AG10803 (cell line): ENCODE measurements at places on chromosomes 1 and 21.

- DNase-seq = no peak
These were observed 4.9 kb downstream of the LIX1L start for GRCh38 chr1:145952903-145953302.

DNA sequence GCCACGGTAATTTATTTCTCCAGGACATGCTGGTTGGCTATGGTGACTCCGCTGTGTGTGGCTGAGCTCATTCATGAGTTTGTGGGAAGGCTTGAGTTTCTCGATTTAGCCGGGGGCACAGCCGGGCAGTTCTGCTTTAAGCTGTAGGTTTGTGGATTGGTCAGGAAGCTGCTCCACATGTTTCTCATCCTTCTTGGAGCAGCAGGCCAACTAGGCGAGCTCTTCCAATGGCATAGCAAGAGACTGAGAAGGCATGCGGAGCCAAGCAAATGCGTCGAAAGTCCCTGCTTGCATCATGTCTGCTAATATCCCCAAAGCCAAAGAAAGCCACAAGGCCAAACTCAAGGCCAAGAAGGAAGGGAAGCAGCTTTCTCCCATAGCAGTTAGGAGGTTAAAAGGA, 71.6 kb upstream of the GREM2 start:
- peak; percentile 98 for DNase-seq

GRCh38 chr1:38648417-38648816, 211.2 kb downstream of the RRAGC start:
- no peak for DNase-seq

DNA sequence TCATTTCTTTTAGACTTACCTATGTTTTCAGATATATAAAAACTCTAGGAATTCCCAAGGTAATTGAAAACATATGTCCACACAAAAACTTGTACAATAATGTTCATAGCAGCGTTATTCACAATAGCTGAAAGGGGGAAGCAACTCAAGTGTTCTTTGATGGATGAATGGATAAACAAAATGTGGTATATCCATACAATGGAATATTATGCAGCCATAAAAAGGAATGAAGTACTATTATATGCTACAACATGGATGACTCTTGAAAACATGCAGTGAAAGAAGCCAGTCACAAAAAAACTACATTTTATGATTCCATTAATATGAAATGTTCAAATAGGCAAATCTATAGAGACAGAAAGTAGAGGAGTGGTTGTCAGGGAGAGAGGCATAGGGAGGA, 62.2 kb upstream of the WDR26 start:
- no peak for DNase-seq

DNA sequence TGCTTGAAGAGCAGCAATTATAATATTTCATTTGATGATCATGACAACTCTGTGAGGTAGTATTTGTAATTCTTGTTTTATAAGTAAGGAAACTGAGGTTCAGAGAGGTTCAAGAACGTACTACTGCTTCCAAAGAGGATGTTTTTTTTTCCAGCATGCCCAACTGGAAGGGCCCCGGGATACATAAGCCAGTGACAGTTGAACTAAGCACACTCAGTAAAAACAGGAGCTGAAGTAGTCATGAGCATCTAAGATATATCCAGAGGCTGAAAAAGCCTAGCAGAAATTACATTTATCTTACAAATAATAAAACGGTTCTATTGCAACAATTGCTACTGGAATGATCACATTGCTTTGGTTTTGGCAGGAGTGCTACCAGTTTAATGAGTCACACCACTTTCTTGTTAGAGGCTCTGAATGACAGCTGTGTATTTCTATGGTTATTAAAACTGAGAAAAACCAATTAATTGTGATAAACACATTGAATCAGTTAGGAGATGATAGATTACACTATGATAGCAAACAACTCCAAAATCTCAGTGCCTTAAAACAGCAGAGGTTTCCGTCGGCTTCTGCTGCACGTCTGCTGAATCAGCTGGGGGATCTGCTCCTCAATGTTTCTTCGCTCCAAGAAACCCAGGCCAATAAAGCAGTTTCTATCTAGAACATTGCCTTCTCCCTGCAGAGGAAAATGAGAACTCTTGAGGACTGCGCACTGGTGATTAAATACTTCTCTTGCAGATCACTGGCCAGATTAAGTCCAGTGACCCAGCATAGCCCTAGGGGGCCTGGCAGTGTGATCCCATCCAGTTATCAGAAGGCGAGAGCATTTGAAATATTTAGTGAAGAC, 522.7 kb downstream of the PLPP3 start:
- DNase-seq = peak; percentile 84

DNA sequence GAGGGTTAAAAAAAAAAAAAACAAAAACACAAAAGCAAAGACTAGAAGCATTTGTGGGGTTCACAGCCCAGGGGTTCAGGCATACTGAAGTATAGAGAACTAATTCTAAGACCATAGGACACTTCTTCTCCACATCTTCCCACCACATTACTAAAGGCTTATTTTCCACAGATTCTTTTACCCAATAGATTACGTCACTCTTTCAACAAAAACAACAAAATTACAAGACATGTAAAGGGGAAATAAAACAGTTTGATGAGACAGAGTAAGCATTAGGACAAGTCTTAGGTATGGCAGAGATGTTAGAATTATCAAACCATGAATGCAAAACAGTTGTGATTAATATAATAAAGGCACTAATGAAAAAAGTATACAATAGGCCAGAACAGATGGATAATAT, 2013.7 kb downstream of the MRPL39 start:
- DNase-seq = no peak

DNA sequence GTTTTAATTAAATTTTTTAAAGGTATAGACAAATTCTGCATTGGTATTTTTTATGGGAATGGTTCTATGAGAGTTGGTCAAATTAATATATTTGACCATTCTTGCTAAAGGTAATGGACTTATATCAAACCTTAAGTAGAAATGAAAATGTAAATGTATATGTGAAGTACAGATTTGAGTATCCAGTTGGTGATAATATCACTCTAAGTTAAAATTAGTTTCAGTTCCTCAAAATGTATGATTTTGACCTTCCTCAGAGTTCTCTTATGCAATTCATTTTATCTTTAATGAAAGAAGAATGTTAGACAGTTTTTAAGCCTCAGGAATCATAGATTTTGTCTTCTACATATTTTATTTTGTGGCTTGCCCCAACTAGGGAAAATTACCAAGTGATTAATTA, 1291.5 kb upstream of the B3GALT2 start:
- no peak for DNase-seq

GRCh38 chr1:74611887-74612286, 61.7 kb downstream of the ERICH3 start:
- no peak for DNase-seq

DNA sequence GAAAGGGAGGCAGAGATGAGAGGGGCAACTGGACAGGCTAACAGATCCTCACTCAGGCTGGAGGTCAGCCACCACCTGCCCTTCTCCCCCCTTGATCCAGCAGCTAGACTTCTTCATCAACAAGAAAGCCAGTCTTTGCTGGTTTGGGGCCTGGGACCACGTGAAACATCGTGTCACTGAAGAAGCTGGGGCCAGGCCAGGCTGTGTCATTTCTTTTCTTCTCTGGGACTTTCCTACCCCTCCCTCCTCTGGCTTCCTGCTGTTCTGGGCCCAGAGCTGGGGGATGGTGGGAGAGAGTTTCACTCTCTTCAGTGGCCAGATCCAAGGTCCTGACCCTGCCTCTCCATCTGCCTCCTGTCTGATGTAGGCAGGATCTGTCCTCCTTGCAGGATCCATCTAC, 18.1 kb upstream of the SLC26A9 start:
- peak; percentile 17 for DNase-seq

DNA sequence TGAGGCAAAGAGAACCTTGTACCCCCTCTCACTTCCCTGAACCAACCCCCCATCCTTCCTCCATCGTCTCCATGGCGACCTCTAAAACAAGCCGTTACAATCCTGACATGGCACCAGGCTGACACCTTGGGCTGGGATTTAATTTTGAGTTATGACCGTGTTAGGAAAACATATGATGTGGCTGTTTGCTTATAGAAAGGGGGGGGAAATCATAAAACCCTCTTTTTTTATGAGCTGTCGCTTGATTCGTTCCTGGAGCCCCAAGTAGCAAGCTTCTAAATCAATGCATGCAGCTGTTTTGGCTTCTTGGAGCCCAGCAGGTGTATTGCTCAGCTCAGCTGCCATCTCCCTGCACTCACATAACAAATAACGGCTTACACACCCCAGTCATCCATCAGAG, 301.2 kb upstream of the SPAG17 start:
- no peak for DNase-seq

DNA sequence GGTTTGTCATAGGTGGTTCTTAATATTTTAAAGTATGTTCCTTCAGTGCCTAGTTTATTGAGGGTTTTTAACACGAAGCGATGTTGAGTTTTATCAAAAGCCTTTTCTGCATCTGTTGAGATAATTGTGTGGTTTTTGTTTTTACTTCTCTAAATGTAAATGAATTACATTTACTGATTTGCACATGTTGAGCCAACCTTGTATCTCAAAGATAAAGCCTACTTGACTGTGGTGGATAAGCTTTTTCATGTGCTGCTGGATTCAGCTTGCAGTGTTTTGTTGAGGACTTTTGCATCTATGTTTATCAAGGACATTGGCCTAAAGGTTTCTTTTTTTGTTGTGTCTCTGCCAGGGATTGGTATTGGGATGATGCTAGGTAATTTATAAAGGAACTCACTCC, 142.5 kb downstream of the PRDM2 start:
- DNase-seq = no peak

GRCh38 chr1:17597651-17598050, 58.2 kb downstream of the ARHGEF10L start:
- DNase-seq = no peak

DNA sequence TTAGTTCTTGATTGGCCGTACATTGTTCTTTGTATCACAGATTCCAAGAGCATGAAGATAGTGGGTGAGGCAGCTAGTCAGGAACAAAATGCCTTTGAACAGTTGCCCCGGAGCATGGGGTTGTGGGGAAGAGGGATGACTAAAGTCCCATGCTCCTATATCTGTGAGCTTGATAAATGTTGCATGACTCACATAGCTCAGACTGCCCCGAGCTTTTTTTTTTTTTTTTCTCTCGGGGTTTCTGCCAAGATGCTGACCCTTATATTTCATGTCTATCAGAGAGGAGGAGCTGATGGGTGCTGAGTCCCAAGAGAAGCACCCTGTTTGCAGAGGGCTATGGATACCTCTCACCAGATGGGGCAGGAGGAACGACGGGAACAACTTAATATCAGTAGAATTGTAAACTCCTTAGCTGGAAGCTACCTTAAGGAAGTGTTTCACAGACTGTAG, 40.6 kb downstream of the SRRM1 start:
- peak; percentile 86 for DNase-seq

- peak; percentile 72 for DNase-seq
These were observed 62.4 kb upstream of the DIRAS3 start for GRCh38 chr1:68112835-68113243.

DNA sequence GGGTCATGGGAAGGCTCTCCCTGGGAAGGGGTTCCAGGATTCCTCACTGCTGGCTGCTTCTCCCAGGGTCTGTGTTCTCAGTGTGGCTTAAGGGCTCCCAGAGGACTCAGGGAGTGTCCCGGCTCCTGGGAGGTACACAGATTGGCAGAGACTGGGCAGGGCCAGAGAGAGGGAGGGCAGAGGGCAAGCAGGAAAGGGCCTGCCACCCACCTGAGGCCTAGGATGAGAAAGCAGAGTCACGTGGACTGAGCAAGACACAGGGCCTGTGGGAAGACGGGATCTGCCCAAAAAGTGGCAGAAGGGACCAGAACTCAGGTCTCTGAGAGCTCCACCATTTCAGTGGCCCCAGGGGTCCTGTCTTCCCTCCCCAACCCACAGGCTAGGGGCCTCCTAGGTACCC, 871 bp downstream of the SLFNL1 start:
- no peak for DNase-seq

GRCh38 chr1:222618880-222619596, 1.1 kb downstream of the MIA3 start:
- peak; percentile 24 for DNase-seq

- peak; percentile 83 for DNase-seq
These were observed at the start of gene VAMP4 for GRCh38 chr1:171741872-171742576. Gene VAMP4, minus strand, starts transcription at chr1:171742065. Its CDS starts 3,651 bp downstream, at chr1:171738414.

- DNase-seq = no peak
These were observed 11.6 kb downstream of the CAMK2N1 start for GRCh38 chr1:20474333-20474975.

GRCh38 chr1:87706779-87707228, 378.1 kb downstream of the LMO4 start:
- DNase-seq = peak; percentile 3

- no peak for DNase-seq
These were observed 221.6 kb downstream of the SEC16B start for GRCh38 chr1:177748080-177748801.

DNA sequence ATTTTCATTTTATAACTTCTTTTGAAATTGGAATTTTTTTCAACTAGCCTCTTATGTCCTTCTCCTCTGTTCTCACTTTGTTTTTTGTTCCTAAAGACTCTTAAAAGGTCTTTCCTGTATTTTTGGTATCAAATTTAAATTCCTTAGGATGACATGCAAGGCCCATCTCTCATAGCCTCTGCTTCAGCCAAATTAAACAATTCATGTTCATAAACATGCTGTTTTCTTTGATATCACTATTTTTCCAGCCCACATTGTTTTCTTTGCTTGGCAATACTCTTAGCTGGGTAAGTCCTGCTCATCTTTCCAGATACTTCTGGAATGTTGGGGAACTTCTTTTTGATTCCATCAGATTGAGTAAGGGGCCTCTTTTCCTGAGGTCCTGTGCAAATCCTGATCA, 55.8 kb upstream of the GPR88 start:
- DNase-seq = no peak

- no peak for DNase-seq
These were observed 14.1 kb downstream of the TMCO4 start for GRCh38 chr1:19785660-19786059.

GRCh38 chr1:221510793-221511503, 230.9 kb downstream of the DUSP10 start:
- DNase-seq = no peak

- DNase-seq = no peak
These were observed 148.0 kb upstream of the ZRANB2 start for GRCh38 chr1:71228742-71229365.

DNA sequence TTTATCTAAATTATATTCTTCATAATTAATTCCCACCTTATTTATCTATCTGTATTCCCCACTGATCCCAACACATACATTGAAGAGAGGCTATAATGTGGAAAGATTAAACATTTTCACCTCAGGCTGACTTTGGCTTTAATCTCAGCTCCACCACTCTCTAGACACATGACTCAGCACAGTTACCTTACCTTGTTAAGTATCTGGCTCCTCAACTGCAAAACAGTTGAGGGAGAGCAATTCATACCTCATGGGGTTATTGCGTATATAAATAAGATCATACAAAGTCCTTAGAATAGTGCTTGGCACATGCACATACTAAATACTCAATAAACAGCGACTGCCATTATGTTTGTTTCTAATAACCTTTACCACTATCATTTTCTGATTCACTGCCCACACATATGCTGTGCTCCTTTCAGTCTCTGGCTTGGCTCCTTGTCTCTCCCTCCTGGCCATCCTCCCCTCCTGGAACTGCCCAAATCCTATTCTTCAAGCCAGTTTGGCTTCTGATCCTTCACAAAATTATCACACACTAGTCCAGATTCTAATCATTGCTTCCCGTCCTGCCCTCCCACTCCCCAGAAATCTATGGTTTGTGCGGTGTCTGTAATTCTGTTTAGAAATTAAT, 50.1 kb downstream of the BCL9 start:
- no peak for DNase-seq

GRCh38 chr1:19756480-19756879, 43.2 kb downstream of the TMCO4 start:
- peak; percentile 48 for DNase-seq
